ENCODE measurements at places on chromosomes 7 and 10. TPM values are rescaled to one million over a fixed set of nuclear protein-coding genes. Genes with fewer than 3 reads are reported as not detected.

FAM25A gene
- not detected for total RNA-seq

MRLN gene
- total RNA-seq, result not detected

CFAP46 gene
- not detected for total RNA-seq

RNF148 gene
- total RNA-seq, result not detected

DNA sequence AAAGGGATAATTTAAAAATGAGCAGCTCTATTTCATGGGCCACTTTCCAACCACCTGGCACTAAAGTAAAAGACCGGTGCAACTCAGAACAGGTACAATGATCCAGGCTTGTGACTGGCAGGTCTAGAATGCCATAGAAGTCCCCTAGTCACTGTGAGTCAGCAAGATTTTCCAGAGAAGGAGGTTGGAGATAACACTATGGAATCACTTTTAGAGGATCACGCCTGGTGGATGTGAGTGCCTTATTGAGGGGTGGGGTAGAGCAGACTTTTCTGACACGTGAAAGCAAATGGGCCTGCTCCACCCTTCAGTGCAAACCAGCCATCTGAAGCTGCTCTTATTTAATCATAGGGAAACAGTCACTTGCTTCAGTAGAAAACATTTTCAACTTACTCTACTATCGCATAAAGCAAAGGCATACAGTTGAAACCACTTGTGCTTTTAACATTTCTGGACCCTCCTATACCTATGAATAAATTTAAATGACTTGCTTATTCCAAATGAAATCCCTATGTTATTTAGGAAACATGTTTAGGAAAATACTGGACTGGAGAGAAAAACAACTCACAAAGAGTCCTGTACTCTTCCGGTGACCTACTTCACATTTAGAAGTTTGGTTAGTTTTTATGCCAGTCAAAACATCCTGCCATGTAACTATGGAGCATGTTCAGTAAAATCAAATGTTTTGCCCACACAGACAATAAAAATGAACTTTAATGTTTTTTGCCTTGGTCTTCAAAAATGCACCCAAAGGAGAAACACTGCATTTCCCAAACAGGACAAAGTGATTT lies 21.5 kb upstream of the AKR1C1 start:
- no peak for DNase-seq
- H3K27ac ChIP-seq, result no peak overlapping the region
- no peaks in the 10 kb centered on the region for H3K27me3 ChIP-seq
- no peaks in the 10 kb centered on the region for H3K4me1 ChIP-seq

DNA sequence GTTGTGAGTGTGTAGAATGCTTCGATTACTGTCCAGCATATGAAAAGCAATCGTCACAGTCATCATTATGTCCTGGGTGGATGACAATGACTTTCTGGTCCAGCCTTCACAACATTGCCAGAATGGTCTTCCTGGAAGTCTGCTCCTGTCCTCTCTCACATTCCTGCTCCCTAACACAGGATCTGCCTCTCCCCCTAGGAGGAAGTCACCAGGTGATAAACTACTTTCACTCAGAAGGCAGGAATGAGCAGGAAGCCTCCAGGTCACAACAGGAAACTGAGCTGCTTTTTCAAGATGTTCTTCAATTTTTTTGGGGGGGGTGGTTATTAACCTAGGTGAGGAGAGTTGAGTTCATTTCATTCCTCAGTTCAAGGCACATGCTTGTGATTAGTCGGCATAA lies 13.6 kb upstream of the GPNMB start:
- H3K4me3 ChIP-seq, result no peak overlapping the region
- no peak for DNase-seq
- no peaks in the 10 kb centered on the region for H3K36me3 ChIP-seq
- H3K27me3 ChIP-seq, result no peaks in the 10 kb centered on the region

- no peaks in the 10 kb centered on the region for H3K4me1 ChIP-seq
- DNase-seq, result no peak
- no peak overlapping the region for H3K27ac ChIP-seq
- no peaks in the 10 kb centered on the region for H3K36me3 ChIP-seq
Observed at GRCh38 chr10:77494327-77494726, 143.3 kb downstream of the KCNMA1 start.

- no peak for DNase-seq
- no peaks in the 10 kb centered on the region for H3K36me3 ChIP-seq
- no peak overlapping the region for H3K4me3 ChIP-seq
Observed at GRCh38 chr10:77850620-77851231, 75.8 kb downstream of the DLG5 start.

DNA sequence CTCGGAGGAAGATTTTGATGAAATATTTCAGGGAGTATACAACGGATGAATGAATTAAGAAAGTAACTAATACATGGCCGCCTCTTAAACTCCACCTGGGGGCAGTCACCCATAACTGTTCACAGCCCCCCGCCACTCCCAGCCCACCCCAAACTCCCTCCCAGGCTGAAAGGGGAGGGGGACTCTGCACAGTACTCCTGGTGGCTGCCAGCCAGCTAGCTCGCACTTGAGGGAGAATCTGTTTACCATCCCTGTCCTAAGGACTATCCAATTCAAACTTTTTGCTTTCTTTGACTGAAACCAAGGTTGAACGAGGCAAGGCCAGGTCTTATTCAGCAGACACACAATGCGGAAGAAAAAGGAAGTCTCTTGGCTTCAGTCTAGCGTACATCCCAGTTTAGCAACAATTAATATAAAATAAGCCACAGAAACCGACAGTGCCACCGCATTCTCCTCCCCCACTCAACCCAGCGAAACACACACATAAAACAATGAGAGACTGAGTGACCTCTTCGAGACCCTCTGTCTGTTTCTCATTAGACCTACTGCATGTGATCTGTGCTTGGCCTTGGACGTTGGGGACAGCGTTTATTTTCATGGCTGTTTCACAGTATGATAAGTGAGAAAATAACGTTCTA lies 219.5 kb downstream of the GLI3 start:
- no peak overlapping the region for H3K27ac ChIP-seq
- no peaks in the 10 kb centered on the region for H3K4me1 ChIP-seq
- no peak for DNase-seq
- no peaks in the 10 kb centered on the region for H3K36me3 ChIP-seq
- H3K4me3 ChIP-seq, result no peak overlapping the region

GRCh38 chr10:102945962-102946361 lies 27.9 kb downstream of the CNNM2 start:
- no peaks in the 10 kb centered on the region for H3K4me1 ChIP-seq
- no peak overlapping the region for H3K27ac ChIP-seq
- H3K36me3 ChIP-seq, result no peaks in the 10 kb centered on the region
- H3K27me3 ChIP-seq, result no peaks in the 10 kb centered on the region

DNA sequence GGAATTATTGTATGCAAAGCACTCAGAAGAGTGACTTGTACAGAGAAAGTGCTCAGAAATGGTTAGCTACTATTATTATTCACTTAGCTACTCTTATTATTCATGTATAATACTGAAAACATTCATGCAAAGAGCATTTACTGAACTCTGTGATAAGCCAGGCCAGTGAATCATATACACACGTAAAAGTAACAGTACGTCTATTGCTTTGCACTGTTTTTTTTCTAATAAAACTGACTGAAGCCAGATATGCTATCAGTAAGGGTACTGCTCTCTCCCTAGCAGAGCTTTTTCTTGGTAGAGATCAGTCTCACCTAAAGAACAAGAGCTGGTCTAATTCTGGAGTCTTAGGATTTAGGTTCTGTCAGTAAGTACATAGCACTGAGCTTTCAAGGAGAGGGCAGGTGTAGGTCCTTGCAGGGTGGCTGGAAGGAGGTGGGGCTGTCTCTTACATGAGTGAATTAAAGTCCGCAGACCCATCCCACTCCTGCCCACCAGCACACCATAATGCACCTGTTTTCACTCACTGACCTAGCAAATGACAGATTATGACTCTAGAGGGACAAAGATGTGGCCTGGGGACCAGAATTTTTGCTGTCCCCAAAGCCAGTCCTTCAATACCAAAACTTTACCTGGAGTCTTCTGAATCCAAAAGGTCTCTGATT lies 145.9 kb downstream of the ARID5B start:
- H3K4me3 ChIP-seq, result peak overlapping the region; percentile 84
- peaks cover 92% of the 10 kb centered on the region for H3K4me1 ChIP-seq
- H3K27me3 ChIP-seq, result no peaks in the 10 kb centered on the region

All from activated CD8-positive, alpha-beta T cell treated with anti-CD3 and anti-CD28 coated beads for 36 hours (primary cell).